ENCODE measurements at places on chromosomes 16 and 17.

DNA sequence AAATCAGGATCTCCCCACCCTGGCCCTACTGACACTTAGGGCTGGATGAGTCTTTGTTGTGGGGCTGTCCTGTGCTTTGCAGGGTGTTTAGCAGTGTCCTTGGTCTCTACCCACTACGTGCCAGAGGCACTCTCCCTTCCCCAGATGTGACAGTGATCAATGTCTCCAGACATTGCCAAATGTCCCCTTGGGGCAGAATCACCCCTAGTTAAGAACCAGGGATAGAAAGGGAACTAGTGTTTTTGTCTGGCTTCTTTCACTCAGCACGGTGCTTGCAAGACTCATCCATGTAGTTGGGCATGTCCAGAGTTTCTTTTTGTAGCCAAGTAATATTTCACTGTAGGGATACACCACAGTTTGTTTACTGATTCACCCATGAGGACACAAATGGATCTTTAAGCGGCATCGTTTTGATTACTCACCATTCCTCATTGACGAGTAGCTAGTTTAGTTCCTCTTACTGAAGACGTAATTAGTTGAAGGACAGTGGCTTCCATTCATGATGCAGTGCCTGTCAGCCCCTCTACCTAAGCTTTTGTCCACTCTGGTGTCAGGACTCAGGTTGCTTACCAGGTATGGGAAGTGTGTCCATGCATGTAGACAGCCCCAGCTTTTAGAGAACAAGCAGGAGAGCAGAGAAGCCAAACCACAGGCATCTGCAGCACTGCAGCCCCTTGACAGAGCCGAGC lies 26.0 kb upstream of the ITGB4 start:
- DNase-seq = no peak

DNA sequence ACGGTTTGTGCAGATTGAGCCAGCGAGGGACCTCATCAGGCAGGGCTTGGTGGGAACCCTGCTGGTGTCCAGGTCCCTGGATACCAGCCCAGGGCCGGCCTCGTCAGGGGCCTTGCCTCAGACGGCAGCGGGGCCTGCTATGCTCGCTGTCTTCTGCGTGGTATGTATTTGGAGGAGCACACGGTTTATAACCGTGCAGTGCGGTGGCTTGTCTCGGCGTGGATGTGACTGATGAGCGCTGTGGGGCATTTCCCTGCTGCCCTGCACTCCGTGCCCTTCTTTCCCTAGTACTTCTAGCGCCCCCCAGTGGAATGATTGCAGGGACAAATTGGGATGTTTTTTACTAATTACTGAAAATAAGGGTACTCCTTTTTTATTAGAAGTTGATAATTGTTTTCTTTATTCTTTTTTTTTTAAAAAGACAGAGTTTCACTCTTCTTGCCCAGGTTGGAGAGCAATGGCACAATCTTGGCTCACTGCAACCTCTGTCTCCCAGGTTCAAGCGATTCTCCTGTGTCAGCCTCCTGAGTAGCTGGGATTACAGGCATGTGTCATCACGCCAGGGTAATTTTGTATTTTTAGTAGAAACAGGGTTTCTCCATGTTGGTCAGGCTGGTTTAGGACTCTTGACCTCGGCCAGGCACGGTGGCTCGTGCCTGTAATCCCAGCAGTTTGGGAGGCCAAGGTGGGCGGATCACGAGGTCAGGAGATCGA lies 15.3 kb downstream of the TBCD start:
- no peak for DNase-seq

DNA sequence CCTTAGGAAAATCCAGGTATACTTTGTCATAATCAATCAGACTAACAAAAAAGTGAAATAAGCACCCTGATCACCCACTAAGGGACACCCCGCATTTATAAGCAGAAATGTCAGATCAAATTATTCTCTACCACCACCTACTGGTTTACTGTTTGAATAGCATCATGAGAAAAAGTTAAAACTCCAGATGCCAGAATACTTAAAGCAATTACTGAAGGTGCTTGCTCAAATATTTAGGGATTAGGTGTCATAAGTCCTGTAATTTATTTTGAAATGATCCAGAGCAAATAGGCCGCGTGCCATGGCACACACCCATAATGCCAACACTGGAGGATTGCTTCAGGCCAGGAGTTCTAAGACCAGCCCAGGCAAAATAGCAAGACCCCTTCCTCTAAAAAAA lies 2.3 kb downstream of the TOP2A start:
- no peak for DNase-seq

- DNase-seq = no peak
Observed at GRCh38 chr17:29848737-29849136, 81.3 kb downstream of the SSH2 start.

- no peak for DNase-seq
Observed at GRCh38 chr16:29742683-29743275, 3.0 kb downstream of the C16orf54 start.

DNA sequence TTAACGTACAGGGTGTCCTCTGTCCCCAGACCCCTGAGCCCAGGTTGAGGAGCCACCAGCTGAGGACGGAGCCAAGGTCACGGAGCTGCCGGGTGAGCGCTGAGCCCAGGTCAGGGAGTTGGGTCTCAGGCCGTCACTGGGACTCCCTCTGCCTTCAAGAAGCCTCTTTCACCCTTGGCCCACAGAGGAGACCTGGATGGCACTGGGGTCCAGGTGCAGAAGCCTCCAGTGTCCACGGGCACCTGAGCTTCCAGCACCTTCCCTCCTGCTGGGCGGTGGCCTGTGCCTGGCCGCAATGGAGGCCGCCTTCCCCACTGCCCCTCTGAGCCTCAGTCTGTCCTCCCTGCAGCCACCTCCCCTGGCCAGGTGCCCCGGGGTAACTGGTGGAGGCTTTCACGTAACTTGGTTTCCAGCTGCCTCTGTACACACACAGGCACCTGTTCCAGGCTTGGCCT lies 31.6 kb upstream of the CDH15 start:
- no peak for DNase-seq

DNA sequence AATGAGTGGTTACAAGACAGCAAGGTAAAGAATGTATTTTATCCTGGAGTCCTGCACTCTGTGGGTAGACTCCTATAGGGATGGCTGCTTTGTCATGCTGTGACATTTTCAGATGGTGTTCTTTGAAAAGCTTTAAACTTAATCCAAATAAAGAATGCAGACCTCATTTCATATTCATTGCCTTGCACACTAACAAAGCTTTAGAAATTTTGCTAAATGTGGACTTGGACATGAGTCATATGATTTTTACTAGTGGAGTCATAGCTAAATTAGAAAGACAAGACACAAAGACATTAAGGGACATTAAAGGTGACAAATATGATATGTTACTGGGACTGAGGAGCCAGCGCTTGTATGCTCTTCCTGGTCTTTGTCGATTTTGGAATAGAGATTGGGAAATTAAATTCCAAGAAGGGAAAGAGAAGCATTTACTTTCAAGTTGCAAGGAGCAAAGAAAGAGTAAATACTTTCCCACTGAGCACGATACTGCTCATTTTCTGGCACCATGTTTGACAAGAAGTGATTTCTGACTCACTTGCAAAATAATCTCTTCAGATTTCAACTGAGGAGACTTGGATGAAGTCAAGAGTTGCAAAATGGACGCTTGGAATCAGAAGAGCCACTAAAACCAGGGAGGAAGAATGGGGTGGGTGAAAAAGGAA lies 152.9 kb upstream of the MYOCD start:
- DNase-seq = no peak

GRCh38 chr16:2001456-2002355 lies 7.9 kb downstream of the ZNF598 start:
- DNase-seq = no peak

- no peak for DNase-seq
Observed at GRCh38 chr17:50871898-50872297, 5.7 kb upstream of the TOB1 start.

GRCh38 chr16:88550246-88550661 lies 19.9 kb upstream of the ZC3H18 start:
- DNase-seq = no peak

GRCh38 chr17:68565661-68566441 lies 35.3 kb downstream of the FAM20A start:
- no peak for DNase-seq

- no peak for DNase-seq
Observed at GRCh38 chr17:33463887-33464286, 170.8 kb upstream of the ASIC2 start.

- DNase-seq = no peak
Observed at GRCh38 chr17:83176623-83177583, 97.5 kb downstream of the METRNL start.

DNA sequence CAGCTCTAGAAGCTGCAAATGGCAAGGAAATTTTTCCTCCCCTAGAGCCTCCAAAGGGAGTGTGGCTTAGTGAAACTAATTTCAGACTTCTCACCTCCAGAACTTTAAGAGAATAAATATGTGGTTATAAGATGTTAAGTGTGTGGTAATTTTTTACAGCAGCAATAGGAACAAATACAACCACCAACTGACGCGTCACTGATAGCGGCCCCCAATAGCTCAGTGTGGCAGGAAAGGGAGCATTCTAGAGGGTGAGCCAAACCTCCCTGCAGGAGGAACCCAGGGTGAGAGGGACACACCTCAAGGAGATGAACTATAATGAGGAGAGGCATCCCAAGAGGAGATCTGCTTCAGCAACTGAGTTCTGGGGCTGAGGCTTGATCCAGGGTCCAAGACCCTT lies 4.0 kb downstream of the CCL4 start:
- no peak for DNase-seq

- no peak for DNase-seq
Observed at GRCh38 chr17:6926667-6927066, 69.2 kb upstream of the ALOX12 start.

DNA sequence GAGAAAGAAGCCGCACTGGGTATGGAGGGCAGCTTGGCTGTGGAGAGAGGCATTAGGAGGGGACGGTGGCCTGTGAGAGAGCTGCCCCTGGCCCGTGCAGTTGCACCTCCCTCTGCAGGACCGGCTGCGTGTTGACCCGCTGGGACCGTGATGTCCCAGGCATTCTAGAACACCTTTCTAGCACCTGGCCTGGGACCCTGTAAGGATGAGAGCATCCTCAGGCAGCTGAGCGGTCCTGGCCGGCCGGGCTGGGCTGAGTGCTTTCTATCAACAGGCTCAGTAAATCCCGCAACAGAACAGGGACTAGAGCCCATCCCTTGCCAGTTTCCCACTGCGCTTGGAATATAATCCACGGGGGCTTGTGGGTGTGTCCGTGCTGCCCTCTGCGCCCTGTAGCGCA lies 14.7 kb downstream of the TBC1D24 start:
- no peak for DNase-seq

- no peak for DNase-seq
Observed at GRCh38 chr17:29483503-29483902, 83.3 kb downstream of the ABHD15 start.

DNA sequence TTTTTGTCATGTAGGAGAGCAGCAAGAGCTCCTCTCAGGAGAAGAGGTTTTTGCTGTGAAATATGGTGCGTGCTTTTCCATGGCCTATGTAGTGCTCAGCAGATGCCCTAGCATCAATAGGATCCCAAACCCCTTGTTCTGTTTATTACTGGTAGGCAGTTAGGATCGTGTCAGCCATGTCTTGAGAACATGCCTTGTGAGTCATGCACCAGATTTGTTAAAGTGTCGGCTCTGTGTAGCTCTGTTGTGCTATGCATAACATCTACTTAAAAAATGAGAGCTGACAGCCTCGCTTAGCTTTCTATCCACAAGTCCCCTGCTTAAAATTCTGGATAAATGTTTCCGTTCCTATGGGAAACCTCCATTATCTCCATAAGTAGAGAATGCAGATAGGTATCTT lies 4.4 kb upstream of the EIF4A3 start:
- DNase-seq = no peak

- DNase-seq = no peak
Observed at GRCh38 chr16:19406891-19407491, 10.7 kb upstream of the TMC5 start.

DNA sequence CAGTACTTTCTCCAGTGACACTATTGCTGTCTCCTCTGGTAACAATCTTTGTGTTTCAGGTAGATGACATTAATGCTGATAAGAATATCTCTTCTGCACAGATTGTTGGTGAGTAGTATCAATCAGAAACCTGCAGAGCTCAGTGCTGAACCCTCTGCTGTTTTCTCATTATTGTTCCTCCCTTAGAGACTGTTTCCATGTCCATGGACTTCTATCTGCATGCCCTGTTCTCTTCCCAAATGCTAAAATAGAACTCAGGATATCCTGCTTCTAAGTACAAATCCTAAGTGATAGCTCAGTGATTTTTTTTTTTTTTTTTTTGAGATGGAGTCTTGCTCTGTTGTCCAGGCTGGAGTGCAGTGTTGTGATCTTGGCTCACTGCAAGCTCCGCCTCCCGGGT lies 29.4 kb downstream of the IST1 start:
- no peak for DNase-seq

DNA sequence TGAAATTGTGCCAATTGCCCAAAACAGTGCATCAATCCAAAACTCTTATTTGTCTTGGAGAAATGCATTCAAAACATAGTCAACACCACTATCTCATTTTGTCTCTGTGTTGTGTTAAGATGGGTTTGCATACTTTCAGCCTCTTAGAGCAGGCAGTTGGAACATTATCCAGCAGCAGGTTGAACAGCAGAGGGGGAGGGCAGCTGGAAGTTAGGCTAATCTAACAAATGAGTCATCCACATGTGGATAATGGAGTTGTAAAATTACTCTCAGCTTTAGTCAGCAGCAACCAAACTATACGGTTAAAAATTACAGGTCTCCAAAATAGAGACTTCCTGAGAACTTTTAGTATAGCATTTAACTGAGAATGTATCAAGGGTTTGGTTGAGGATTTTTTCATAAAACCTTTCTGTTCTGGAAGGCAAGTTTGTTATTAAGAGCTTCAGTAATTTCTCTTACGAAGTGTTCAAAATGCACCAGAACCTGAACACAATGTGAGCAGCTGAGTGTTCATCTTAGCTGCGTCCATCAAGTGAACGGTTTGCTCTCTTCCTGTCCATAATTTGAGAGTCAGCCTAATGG lies 46.3 kb downstream of the PRKCA start:
- no peak for DNase-seq

DNA sequence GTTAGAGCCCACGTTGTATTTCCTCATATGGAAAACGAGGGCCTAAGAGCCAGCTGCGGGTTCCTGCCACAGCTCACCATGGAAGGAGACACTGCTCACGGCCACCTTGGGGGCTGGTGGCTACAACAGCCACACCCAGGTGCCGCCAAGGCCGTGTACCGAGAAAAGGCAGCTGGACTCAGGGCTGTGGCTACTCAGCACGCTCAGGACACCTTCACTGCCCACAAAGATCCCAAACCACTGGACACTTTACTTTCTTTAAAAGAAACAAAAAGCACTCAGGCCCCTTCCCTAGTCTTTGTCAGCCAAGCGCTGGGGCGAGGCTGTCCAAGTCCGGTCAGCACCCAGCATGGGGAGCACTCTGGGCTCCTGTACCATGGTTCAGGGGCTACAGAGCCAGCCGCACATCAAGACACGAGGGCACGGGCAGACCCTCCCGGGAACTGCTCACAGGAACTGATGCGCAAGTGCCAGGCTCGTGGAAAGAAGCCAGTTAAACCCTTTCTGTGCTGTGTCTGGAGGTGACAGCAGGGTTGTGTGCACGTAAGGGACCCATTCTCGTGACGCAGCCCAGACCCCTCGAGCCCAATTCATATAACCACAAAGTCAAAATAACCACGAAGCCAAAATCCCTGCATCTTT lies 18.5 kb downstream of the SLC16A3 start:
- DNase-seq = no peak

Data from stimulated activated CD8-positive, alpha-beta memory T cell treated with anti-CD3 and anti-CD28 coated beads, Interleukin-12 subunit alpha, Interleukin-12 subunit beta, amount 100 ng/mL, for 1 hour (primary cell).